ENCODE measurements at places on chromosomes 7 and 10. TPM values are rescaled to one million over a fixed set of nuclear protein-coding genes. Genes with fewer than 3 reads are reported as not detected.

Gene HOXA13
- polyA plus RNA-seq, result 0.03 TPM

Gene SKAP2
- 18.1 TPM for polyA plus RNA-seq

Gene VSTM4
- 9.4 TPM for polyA plus RNA-seq

Gene NOM1
- polyA plus RNA-seq, result 11.6 TPM

Gene CD36
- polyA plus RNA-seq, result 131 TPM

Gene GPAM
- 109 TPM for polyA plus RNA-seq

Gene MCM10
- polyA plus RNA-seq, result 0.06 TPM

Gene CYP3A7
- polyA plus RNA-seq, result not detected

Gene PARD3
- 20.6 TPM for polyA plus RNA-seq

Gene SLC26A4
- polyA plus RNA-seq, result 0.31 TPM

Gene NRCAM
- 2.6 TPM for polyA plus RNA-seq

Gene IGF2BP3
- polyA plus RNA-seq, result 0.07 TPM

Gene NUTM2B
- polyA plus RNA-seq, result 0.16 TPM

Gene CDK1
- polyA plus RNA-seq, result 1.7 TPM

Gene NEUROD6
- polyA plus RNA-seq, result not detected

Gene TRIL
- 0.45 TPM for polyA plus RNA-seq

Gene ATAD1
- 17.2 TPM for polyA plus RNA-seq

Gene CLRN3
- polyA plus RNA-seq, result not detected

Gene PAOX
- polyA plus RNA-seq, result 4.5 TPM

Gene CH25H
- polyA plus RNA-seq, result 0.47 TPM

Gene TEX36
- not detected for polyA plus RNA-seq

Gene ASB10
- polyA plus RNA-seq, result not detected

Gene SLC39A12
- polyA plus RNA-seq, result not detected

Gene LAMB1
- polyA plus RNA-seq, result 86.0 TPM

Gene CTNNA3
- polyA plus RNA-seq, result 0.05 TPM

Measured in adipose tissue (tissue), 3 donors.